C1 segment of cervical spinal cord (tissue), 14 donors: ENCODE measurements at places on chromosomes 3 and 15.

- no peak for DNase-seq
Observed at GRCh38 chr3:81470524-81471278, 290.7 kb downstream of the GBE1 start.

GRCh38 chr3:186994000-186994955 is 64.0 kb downstream of the ST6GAL1 start:
- no peak for DNase-seq

DNA sequence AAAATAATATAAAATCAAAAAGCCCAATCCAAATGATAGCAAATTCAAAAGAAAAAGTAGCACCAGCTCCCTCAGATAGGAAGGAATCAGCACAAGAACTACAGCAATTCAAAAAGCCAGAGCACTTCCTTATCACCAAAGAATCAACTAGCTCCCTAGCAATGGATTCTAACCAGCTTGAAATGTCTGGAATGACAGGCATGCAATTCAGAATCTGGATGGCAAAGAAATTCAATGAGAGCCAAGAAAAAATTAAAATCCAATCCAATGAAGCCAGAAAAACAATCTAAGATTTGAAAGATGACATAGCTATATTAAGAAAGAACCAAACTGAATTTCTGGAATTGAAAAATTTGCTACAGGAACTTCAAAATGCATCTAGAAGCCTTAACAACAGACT is 1334.4 kb upstream of the ALCAM start:
- DNase-seq: no peak

- DNase-seq: no peak
Observed at GRCh38 chr3:10935028-10935427, 57.5 kb upstream of the SLC6A1 start.

DNA sequence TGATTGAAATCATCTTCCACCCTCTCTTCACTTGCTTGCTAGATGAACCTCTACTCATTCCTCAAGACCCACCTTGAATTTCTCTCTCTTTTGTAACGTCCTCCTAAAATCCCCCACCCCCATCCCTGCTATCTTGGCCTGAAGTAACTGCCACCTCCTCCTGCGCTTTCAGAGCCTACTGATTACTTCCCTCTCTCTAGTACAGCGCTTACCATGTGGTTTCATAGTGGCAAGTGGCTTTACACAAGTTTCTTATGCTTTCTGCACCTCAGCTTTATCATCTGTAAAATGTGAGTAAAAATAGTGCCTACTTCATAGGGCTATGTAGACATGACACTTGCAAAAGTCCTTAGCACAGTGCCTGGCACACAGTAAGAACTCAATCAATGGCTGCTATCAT is 28.7 kb upstream of the DAZL start:
- no peak for DNase-seq

DNA sequence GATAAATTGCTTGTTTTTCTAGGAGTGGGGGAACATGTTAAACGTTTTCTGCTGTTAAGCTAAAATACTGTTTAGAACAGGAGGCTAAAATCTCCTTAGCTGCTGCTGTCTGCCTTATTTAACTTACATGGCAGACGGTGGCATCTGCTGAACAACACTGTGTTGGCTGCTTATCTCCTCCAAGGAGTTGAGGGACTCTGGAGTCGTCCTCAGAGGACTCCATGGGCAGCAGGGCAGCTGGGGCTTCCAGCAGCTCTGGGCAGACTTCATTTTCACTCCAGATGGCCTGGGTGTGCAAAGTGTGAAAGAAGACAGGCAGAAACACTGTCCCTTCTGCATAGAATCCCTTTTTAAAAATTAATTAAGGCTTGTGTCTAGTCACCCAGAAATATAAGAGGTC is 52.9 kb upstream of the NUDT16 start:
- DNase-seq: no peak

DNA sequence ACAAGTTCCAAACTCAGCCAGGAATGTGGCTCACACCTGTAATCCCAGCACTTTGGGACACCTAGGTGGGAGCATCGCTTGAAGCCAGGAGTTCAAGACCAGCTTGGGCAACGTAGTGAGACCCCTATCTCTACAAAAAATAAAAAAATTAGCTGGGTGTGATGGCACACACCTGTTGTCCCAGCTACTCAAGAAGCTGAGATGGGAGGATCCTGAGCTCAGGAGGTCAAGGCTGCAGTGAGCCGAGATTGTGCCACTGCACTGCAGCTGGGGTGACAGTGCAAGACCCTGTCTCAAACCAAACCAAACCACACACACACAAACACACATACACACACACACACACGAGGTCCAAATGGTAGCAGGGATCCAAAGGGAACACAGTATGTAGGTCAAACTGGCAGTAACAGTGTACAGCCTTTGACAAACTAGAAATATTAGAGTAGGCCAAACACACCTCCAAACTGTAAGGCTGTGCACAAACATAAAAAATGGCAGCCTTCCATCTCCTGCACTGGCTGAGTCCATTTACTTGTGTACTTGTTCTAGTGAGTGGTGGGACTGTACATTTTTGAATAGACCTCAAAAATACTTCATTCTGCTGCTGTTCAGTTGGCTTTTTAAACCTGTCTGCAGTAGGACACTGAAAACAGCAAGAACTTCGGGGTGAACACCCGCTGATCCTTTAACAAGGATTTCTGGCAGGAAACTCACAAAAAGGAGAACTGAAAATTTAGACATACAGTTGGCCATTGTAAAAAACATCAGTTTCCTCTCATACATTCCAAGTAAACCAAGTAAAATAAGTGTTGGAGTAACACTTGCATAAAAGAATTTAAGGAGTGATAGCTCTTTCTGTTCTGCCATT is 33.6 kb downstream of the INTS14 start:
- DNase-seq: no peak

DNA sequence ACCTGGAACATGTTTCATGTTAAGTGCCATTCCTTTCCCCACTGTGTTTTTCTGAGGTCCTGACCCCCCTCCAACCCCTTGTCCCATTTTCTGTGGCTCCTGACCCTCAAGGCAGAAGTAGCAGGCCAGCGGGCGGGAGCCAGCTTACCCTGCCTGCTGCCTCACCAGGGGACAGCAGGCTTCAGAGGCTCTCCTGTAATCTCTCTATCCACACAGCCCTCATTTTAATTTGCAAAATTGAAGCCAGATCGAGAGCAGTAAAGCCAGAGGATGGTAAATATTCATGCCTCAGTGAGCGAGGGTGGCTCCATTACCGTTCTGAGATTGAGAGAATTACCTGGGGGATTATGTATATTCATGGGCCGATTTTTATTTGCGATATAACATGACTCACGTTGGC is 147.6 kb downstream of the DNAJB8 start:
- DNase-seq: no peak

DNA sequence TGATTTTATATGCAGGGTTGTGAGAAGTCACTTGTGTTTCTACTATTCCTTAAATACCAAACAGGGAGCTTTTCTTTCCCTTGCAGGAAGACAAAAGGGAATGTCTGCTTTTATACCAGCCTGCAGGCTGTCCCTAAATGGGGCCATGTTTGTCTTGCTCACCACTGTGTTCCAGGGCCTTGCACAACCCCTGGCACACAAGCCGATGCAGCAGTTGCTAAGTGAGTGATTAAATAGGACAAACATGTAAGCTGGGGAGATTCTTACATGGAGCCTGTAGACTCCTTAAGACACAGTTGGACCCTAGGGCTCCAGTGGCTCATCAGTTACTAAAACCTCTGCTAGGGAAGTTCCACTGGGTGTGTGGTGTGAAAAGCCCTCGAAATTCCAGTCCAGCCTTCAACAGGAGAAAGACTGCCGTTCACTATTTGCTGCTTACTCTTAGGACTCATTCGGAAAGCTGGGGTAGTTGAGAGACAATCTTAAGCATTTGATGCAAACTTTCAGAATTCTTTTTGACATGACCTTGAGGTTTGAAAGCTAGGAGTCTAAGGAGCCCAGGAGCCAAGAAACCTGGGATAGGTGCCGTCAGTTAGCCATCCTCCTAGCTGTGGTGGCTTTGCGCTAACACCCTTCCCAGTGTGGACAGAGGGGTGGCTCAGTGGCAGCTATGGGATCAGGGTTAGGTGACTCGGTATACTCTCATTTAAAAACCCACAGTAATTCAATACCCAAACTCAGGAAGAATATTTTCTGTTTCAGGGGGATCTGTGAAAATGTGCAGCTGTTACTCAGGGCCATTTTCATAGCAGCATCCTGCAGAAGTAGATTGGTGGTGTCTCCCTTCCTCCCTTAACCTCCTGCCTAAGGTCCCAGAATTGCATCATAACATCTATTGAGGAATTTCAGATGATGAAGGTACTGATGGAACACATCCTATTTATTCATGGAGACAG is 39.1 kb downstream of the SYNM start:
- peak; percentile 48 for DNase-seq

DNA sequence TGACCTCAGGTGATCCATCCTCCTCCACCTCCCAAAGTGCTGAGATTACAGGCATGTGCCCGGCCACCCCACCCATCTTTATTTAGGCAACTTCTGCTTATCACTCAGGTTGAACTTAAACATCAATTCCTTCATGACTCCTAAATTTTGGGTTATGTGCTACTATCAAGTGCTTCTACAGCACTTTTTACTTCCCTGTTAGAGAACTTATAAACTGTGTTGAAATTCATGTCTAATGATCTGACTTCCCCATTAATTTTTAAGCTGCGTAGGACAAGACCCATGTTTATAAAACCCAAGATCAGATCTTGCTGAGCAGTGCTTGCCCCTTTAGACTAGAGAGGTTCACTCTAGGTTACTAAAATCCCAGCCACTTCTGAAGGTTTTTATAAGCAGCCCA is 266.2 kb upstream of the TPRG1 start:
- no peak for DNase-seq

- no peak for DNase-seq
Observed at GRCh38 chr15:62698646-62699045, 343.9 kb upstream of the TPM1 start.

- no peak for DNase-seq
Observed at GRCh38 chr3:165644331-165644730, 192.9 kb downstream of the BCHE start.

DNA sequence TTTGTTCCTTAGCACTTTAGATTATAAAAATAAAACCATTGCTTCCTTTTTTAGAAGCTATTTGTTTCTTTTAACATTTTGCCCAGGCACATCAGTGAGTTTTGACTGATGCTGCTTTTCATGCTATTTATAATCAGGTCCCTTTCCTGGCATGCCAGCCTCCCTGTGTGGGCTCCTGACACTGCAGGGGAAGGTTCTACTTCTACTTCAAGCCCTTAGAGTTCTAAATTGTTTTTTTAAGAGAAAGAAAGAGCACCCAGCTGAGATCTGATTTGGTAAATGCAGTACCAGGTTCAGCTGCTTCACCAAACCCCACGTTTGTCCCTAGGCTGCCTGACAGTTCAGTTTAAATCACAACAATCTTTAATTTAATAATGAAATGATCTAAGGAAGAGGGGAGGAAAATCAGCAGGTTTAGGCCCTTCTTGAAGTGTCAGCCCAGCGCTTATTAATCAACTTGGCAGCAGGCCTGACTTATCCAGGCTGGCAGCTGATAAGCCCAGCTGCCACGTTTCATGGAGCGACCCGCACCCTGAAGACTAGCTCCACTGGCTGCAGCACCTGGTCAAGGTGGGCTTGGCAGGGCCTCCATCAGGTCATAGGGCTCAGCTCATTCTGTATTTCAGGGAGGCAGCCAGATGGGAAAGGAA is 29.0 kb downstream of the HGD start:
- DNase-seq: no peak

- peak; percentile 6 for DNase-seq
Observed at GRCh38 chr15:45637552-45638033, 2.8 kb downstream of the SQOR start.

GRCh38 chr3:88263417-88264100 is 113.8 kb downstream of the C3orf38 start:
- no peak for DNase-seq
